Activated CD4-positive, alpha-beta T cell treated with anti-CD3 and anti-CD28 coated beads for 24 hours (primary cell): ENCODE measurements at places on chromosomes 7 and 10.

DNA sequence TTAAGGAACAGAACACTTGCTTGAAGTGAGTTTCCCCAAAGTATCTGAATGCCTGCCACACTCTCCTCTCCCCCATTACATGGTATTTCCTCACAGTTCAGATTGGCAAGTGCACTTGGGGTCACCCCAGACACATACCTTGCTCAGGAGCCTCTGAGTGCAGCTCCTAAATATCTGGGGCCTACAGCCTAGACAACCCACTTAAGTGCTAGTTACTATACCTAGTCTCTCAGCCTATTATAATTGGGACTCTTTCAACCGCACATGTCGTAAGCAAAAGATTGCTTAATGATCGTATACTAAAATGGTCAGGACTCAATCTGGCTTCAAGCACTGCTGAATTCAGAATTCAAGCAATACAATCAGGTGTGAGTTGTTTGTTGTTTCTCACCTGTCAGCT is 19.9 kb downstream of the TMEM176B start:
- DNase-seq, result no peak

DNA sequence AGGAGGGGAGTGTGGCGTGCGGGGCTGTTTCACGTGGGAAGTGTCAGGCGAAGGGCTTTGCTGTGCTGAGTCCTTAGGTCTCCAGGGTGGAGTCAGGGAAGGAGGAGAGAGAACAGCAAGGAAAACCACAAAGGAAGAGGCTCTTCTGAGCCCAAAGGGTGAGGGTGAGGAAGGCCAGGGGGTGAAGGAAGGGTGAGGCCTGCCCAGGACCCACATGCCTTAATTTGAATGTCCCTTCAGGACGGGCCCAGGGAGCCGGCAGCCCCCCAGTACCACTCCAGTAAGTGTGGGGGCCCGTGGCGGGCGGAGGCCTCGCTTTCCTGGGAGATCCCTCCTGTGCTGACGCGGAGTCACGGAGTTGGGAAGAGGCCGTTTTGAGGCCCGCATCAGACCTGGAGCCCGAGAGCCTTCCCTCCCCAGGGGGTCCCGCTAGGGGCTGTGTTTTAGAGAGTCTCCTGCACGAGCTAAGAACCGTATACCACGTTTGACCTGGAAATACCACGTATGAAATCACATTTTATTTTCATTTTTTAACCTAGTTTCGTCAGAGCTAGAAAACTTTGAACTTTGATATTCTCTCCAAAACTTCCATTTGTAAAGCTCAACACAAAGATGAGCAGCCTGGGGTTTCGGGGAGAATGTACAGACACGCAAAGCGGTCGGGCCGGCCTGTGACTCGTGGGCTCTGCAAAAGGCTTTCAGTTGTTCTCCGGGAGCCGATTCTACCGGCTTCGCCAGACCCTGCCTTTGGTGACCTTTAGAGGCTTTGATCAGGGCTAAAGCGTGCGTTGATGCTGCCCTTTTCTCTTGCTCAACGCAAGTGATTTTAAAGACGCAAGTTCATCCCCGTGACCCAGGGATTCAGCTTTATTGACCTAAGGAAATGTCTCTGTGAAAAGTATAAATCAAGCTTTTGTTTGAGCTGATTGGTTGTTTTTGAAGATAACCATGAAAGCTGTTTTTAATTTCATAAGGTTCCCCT is 23.6 kb upstream of the TTYH3 start:
- no peak for DNase-seq

DNA sequence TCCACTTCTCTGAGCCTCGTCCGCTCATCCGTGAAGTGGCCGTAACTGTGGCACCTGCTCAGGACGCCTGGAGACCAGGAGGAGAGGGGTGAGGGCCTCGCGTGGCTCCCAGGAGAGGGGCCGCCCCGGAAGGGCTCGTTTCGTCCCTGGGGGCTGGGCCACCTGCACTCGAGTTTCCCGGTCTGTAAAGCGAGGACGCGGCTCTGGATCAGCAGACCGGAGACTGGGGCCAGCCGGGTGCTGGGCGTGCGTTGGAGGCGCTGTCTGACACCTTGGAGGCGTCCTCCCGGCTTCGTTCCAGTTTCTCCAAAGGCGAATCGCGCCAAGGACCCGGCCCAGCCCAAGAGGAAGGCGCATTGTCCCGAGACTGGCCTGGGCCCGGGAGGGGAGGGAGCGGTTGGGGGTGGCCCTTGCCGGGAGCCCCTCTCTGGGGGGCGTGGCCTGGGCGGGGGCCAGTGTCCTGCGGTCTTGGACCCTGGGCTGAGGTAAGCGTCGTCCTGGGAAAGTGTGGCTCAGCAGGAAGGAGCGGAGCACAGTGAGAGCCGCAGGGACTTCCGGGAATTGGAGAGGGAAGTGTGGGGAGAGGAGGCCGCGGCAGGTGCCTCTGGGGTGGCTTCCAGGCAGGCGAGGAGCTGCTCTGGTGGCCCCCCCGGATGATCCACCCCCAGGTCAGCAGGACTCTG is 89.6 kb downstream of the FOXL3 start:
- no peak for DNase-seq

GRCh38 chr7:81845744-81846241 is 75.9 kb upstream of the HGF start:
- no peak for DNase-seq

- DNase-seq, result no peak
Observed at GRCh38 chr10:29543715-29544114, 91.1 kb downstream of the SVIL start.

GRCh38 chr7:138468244-138469123 is 8.4 kb downstream of the TRIM24 start:
- DNase-seq, result no peak

DNA sequence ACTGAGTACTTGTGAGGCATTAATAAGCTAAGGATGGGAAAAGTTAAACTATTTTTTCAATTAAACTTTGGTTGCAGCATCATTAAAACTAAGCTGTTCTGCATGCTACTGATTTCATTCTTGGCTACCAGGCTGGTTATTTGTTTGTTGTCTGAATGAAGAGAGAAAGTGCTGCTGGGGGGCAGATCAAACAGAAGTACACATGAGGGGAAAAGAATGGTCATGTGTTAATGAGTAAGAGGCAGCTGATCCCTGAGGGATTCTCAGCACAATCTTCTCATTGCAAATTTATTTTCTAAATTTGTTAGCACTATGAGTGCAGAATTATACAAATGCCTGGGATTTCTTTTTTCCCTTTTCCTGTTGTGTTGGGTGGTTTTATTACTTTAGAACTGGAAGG is 213.2 kb upstream of the HPS1 start:
- DNase-seq, result no peak

GRCh38 chr7:80026766-80027165 is 107.9 kb upstream of the GNAI1 start:
- no peak for DNase-seq

- DNase-seq, result no peak
Observed at GRCh38 chr10:104260775-104261115, 6.1 kb downstream of the GSTO1 start.

DNA sequence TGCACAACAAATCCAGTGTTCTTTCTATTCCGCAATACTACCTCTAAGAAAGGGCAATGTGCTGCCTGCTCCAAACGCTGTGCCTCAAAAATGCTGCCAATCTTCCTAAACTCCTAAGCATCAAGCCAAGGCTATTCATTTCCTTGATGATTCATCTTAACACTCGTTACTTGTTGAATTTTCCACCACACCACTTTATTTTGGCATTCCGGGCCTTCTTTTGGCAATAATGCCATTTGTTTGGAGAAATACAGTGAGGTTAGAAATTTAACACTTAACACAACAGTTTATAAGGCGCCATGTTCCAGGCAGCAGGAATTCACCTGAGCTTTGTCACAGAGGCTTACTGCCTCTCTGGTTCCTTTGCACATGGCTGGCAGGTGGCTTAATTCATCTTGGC is 82.6 kb upstream of the ABCB5 start:
- DNase-seq, result no peak

DNA sequence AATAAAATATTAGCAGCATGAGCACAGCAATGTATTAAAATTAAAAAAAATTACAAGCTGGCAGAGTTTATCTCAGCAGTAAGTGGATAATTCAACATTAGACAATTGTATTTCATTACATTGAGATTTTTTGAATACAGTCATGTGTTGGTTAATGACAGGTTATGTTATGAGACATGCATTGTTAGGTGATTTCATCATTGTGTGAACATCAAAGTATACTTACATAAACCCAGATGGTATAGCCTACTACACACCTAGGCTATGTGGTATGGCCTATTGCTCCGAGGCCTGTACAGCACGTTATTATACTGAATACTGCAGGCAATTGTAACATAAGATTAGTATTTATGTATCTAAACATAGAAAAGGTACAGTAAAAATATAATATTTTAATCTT is 29.7 kb downstream of the CCDC6 start:
- no peak for DNase-seq

DNA sequence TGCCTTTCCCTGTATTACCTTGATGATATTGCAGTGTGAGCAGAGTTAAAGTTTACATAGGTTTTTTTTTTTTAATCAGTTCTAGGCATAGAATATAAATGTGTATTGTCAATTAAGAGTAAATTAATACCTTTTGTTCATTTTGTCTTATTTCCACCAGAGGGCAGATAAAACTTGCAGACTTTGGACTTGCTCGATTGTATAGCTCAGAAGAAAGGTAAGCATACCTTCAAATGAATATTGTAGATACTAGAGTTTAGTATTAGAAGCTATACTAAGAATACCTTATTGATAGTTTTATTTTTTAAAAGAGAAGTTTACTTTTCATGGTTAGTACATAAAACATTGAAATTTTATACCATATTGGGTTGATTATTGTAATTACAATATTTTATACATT is 86.8 kb downstream of the MPLKIP start:
- DNase-seq, result no peak

- DNase-seq, result no peak
Observed at GRCh38 chr10:73850863-73851461, 23.4 kb downstream of the CAMK2G start.

- no peak for DNase-seq
Observed at GRCh38 chr10:81192221-81192788, 654.6 kb downstream of the SH2D4B start.
